ENCODE measurements at places on chromosomes 5 and 9. TPM values are rescaled to one million over a fixed set of nuclear protein-coding genes. Genes with fewer than 3 reads are reported as not detected.
A peak's percentile ranks its signal among the peaks of the same experiment; 100 is the strongest.

DNA sequence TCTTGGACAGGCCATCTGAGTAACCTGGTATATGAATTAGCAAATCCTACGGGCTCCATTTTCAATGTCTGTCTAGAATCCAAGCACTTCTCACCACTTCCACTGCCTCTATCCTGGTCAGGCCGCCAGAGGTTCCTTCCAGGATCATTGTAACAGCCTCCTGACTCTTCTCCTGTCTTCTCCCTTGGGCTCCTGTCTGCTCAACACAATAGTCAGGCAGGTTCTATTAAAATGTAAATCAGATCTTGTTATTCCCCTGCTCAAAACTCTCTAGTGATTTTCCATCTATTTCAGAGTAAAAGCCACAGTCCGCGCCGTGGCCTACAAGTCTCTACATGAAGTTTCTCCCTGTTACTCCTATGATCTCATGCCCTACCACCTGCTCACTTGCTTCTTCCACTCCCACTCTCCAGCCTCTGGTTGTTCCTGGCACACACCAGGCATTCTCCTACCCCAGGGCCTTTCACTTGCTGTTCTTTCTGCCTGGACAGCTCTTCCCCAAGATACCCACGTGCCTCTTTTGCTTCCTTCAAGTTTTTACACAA lies 21.7 kb downstream of the ZNF366 start:
- no peak for DNase-seq
- no peak overlapping the region for H3K27ac ChIP-seq
- H3K4me1 ChIP-seq: peaks cover 9% of the 10 kb centered on the region
- no peaks in the 10 kb centered on the region for H3K36me3 ChIP-seq

SLC25A2 gene
- total RNA-seq: 0.94 TPM

- no peaks in the 10 kb centered on the region for H3K36me3 ChIP-seq
- no peaks in the 10 kb centered on the region for H3K4me1 ChIP-seq
- no peak for DNase-seq
- H3K27me3 ChIP-seq: no peaks in the 10 kb centered on the region
- no peak overlapping the region for H3K4me3 ChIP-seq
Measured at GRCh38 chr9:112271466-112272098, 61.8 kb downstream of the PTBP3 start.

GRCh38 chr5:93622240-93622885 lies 39.3 kb downstream of the NR2F1 start:
- no peaks in the 10 kb centered on the region for H3K4me1 ChIP-seq
- no peak overlapping the region for H3K27ac ChIP-seq
- no peaks in the 10 kb centered on the region for H3K36me3 ChIP-seq
- peak; percentile 59 for DNase-seq
- no peak overlapping the region for H3K4me3 ChIP-seq

DNA sequence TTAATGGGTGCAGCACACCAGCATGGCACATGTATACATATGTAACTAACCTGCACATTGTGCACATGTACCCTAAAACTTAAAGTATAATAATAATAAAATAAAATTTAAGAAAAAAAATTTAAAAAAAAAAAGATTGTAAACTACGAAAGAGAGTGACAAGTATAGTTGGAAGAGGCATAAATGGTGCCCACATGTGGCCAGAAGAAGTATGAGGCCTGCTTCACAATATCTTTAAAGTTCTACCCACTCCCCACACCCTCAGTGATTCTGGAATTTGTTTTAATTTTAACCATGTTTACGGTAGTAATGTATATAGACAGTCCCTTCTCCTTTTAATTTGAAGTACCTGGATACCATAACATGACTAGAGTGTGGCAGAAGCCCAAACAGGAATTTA lies 172.7 kb downstream of the CHSY3 start:
- no peaks in the 10 kb centered on the region for H3K27me3 ChIP-seq
- no peaks in the 10 kb centered on the region for H3K4me1 ChIP-seq
- H3K4me3 ChIP-seq: no peak overlapping the region
- H3K36me3 ChIP-seq: no peaks in the 10 kb centered on the region
- DNase-seq: no peak

HAVCR2 gene
- total RNA-seq: 14.6 TPM

DNA sequence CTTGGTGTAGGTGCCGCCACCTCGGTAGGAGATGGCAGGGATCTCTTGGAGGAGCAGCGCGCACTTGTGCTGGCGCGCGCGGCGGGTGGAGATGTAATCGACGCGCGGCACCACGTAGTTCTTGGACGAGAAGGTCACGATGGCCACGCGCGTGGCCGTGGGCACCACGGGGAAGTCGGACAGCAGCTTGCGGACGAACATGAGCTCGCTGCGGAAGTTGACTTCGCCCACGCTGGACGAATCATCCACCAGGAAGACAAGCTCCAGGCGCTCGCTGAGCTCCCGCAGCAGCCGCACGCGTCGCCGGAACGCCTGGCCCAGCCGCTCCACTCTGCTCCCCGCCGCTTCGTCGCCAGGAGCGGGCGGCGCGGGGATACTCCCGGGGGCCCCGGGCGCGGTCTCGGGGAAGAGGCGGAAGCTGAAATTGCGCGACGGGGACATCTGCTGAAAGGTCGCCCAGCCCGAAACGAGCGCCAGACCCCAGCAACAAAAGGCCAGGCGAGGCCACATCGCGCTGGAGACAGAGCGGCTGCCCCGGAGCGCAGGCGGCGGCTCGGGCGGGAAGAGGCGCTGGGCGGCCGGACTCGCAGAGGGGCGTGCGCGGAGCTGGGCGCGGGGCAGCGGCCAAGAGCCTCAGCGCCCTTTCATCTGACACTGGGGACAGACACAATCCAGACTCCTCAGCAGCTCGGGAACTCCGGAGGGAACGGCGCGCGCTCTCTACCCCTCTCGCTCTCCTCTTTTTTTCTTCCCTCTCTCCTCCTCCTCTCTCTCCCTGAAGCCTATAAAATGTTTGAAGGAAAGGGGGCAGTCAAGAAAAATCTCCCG lies at the start of gene SVEP1:
SVEP1 (minus strand) TSS at position 708 of the 828 bp plus-strand sequence; CDS start at position 510, 198 bp downstream.
- H3K4me1 ChIP-seq: no peaks in the 10 kb centered on the region
- H3K27ac ChIP-seq: peak within 1 kb of the TSS; percentile 64
- H3K27me3 ChIP-seq: peaks cover 4% of the 10 kb centered on the region
- peak; percentile 58 for DNase-seq
- H3K36me3 ChIP-seq: no peaks in the 10 kb centered on the region

DNA sequence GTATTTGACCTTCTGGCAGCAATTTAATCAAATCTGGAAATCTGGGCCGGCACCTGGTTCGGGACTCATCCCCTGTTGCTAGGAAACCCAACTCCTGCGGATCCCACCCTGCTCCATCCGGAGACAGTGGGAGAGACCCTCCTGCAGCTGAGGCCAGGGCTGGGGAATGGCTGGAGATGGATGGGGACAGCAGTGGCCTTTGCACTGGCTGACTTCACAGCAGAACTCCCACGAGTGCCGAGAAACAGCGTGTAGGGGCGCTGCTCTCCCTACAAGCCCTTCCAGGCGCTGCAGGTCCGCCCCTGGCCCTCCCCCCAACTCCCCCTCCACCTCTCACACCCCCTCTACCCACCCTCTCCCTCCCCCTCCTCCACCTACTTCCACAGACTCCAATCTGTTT lies 105.8 kb upstream of the PPP1R26 start:
- H3K36me3 ChIP-seq: no peaks in the 10 kb centered on the region
- no peaks in the 10 kb centered on the region for H3K4me1 ChIP-seq
- no peak overlapping the region for H3K4me3 ChIP-seq
- peak; percentile 64 for DNase-seq
- H3K27ac ChIP-seq: no peak overlapping the region
- no peaks in the 10 kb centered on the region for H3K27me3 ChIP-seq

DNA sequence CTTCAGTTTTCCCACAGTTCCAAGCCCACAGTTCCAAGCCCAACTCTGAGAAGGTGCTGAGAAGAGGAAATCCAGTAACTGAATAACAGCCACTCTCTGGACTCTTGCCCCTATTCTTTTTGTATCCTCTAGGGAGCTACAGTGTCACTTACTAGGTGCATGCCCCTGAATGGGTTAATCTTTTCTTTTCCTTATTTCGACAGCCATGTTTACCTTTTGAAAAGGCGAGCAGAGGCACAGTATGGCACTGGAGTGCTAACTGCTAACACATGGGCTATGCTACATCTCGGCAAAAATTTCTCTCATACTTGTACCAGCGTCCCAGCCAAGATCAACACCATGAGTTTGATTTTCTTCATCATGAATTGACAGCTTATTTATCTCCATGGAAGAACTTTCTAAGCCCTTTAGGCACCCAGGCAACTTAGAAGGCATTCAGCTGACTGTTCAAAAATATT lies 222.6 kb downstream of the EBF1 start:
- H3K4me1 ChIP-seq: peaks cover 6% of the 10 kb centered on the region
- DNase-seq: no peak
- no peaks in the 10 kb centered on the region for H3K36me3 ChIP-seq
- no peak overlapping the region for H3K4me3 ChIP-seq
- no peaks in the 10 kb centered on the region for H3K27me3 ChIP-seq

- H3K27me3 ChIP-seq: no peaks in the 10 kb centered on the region
- no peaks in the 10 kb centered on the region for H3K36me3 ChIP-seq
- DNase-seq: no peak
- no peak overlapping the region for H3K4me3 ChIP-seq
- no peak overlapping the region for H3K27ac ChIP-seq
Measured at GRCh38 chr5:80296121-80296520, 23.7 kb upstream of the SPZ1 start.

- H3K36me3 ChIP-seq: no peaks in the 10 kb centered on the region
- H3K4me1 ChIP-seq: no peaks in the 10 kb centered on the region
- no peak overlapping the region for H3K27ac ChIP-seq
Measured at GRCh38 chr5:1917830-1918487, 35.2 kb upstream of the IRX4 start.

GRCh38 chr5:79235261-79235633 lies 684 bp upstream of the JMY start:
- no peaks in the 10 kb centered on the region for H3K36me3 ChIP-seq
- H3K4me3 ChIP-seq: peak overlapping the region; percentile 84

DNA sequence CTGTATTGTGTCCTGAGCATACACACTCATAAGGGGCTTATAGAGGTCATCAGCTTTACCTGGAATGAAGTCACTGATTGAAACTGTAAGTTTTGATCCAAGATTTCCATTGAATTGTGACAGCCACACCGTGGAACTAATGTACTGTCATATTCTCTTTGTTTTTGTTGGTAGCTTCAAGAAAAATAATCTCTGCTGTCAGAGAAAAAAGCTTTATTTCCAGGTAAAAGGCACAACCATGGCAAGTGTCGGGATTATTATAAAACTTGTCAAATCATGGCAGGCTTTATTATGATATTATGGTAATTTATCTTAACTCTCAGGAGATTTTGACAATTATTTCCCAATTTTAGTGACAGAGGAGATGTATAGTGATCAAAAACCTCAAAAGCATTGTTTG lies 191.2 kb downstream of the FAM170A start:
- DNase-seq: no peak
- no peaks in the 10 kb centered on the region for H3K36me3 ChIP-seq
- H3K27ac ChIP-seq: no peak overlapping the region
- H3K27me3 ChIP-seq: no peaks in the 10 kb centered on the region
- no peak overlapping the region for H3K4me3 ChIP-seq

FAM151B gene
- total RNA-seq: 3.8 TPM

GRCh38 chr5:154118893-154119336 lies 71.6 kb upstream of the GALNT10 start:
- H3K4me1 ChIP-seq: peaks cover 4% of the 10 kb centered on the region
- H3K27me3 ChIP-seq: no peaks in the 10 kb centered on the region
- peak; percentile 82 for DNase-seq
- no peaks in the 10 kb centered on the region for H3K36me3 ChIP-seq

- no peaks in the 10 kb centered on the region for H3K27me3 ChIP-seq
- DNase-seq: no peak
Measured at GRCh38 chr9:75414371-75415160, 326.3 kb downstream of the OSTF1 start.

GRCh38 chr5:53895091-53895683 lies 334.7 kb downstream of the NDUFS4 start:
- no peak overlapping the region for H3K4me3 ChIP-seq
- peak; percentile 70 for DNase-seq
- no peak overlapping the region for H3K27ac ChIP-seq
- no peaks in the 10 kb centered on the region for H3K27me3 ChIP-seq
- no peaks in the 10 kb centered on the region for H3K36me3 ChIP-seq
- no peaks in the 10 kb centered on the region for H3K4me1 ChIP-seq

DNA sequence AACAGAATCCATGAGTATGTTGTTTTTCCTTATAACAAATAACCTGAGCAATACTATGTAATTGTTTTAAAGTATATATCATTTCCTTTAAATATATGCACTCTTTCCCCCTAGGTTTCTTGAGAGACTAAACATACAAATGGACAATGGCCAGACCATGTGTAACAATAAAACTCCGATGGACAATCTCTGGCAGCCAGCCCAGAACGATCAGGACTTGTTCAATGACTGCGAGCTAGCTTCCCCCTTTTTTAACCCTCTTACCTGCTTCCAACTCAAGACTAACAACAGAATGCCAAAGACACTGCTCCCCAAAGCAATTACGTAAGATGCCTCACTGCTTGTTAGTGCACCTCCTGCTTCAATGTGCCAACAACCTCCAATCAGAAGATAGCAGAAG lies 94.9 kb downstream of the HTR4 start:
- H3K4me1 ChIP-seq: no peaks in the 10 kb centered on the region
- H3K4me3 ChIP-seq: no peak overlapping the region
- DNase-seq: no peak

FER gene
- 38.2 TPM for total RNA-seq

- H3K36me3 ChIP-seq: no peaks in the 10 kb centered on the region
- no peak overlapping the region for H3K4me3 ChIP-seq
- H3K27me3 ChIP-seq: no peaks in the 10 kb centered on the region
- H3K4me1 ChIP-seq: no peaks in the 10 kb centered on the region
Measured at GRCh38 chr9:91176426-91176825, 185.3 kb downstream of the AUH start.

DNA sequence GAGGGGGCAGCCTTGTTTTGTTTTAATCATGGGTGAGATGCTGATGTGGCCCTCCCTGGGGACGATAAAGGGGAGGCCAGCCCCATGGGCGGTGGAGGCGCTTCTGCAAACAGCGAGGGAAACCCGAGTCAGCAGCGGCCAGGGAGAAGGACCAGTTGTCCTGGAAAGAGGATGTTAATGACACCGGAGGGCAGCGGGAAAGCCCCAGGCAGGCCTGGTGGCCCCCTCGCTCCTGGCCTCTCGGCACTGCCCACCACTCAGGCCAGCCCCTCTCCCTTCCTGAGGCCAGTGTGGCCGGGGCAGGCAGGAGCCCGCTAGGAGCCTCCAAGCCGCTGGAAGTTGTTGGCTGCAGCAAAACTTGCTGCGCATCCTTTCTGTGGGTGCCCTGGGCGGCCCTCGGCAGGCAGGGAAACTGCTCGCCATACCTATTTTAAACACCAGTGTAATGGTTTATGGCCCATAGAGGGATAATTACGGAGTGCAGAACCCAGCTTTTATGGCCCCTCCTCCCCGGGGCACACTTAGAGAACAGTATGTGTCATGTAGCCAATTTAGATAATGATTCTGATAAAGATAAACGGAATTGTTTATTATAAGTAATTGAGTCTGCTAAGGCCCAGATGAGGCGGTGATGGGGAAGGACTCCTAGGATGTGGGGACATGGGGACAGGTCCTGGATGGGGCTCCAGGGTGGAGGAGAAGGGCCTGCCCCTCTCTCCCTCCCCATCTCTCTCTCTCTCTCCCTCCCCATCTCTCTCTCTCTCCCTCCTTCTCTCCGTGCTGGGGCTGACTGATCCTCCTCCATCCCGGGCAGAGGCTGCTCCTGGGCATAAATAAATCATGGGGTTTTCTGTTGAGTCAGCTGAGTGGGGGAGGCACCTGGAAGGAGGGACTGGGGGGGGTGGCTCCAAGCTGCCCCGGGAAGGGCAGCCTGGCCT lies 36.9 kb downstream of the LMX1B start:
- H3K36me3 ChIP-seq: no peaks in the 10 kb centered on the region
- H3K4me1 ChIP-seq: no peaks in the 10 kb centered on the region
- peaks cover 9% of the 10 kb centered on the region for H3K27me3 ChIP-seq

GDA gene
- total RNA-seq: 31.4 TPM

GABRA6 gene
- not detected for total RNA-seq

- H3K4me3 ChIP-seq: no peak overlapping the region
- H3K27ac ChIP-seq: no peak overlapping the region
- no peaks in the 10 kb centered on the region for H3K36me3 ChIP-seq
- no peaks in the 10 kb centered on the region for H3K27me3 ChIP-seq
Measured at GRCh38 chr5:72633649-72634048, 126.4 kb upstream of the ZNF366 start.

- H3K27me3 ChIP-seq: no peaks in the 10 kb centered on the region
Measured at GRCh38 chr9:124828489-124829333, 24.5 kb upstream of the WDR38 start.
